ENCODE measurements at places on chromosomes 11 and 22.

- DNase-seq: no peak
Measured at GRCh38 chr22:50022171-50022819, 9.7 kb upstream of the IL17REL start.

DNA sequence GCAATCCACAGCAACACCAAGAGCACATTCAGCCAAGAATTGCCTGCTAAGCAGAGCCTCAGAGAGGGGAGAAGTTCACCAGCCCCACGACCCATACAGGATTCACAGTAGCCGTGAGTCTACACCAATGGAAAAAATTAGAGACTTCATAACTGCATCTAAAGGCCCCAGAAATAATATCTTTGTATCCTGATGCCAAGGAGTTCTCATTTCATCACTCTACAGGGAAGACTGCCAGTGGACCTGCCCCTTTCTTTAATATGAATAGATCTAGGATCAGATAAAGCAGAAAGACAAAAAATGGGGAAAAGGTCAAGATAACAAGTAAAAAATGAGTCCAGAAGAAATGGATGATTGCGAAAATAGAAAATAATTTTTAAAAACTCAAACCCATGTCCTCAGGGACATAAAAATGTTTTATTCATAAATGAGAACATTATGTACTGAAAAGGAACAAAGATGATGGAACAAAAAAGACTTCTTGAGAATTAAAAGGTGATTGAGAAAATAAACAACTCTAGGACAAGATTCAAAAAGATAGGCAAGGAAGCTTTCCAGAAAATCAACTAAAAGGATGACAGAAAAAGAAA, 9.5 kb downstream of the APOL3 start:
- DNase-seq: no peak

GRCh38 chr11:512761-513595, 5.9 kb upstream of the RNH1 start:
- no peak for DNase-seq

GRCh38 chr11:34637303-34637702, 16.4 kb downstream of the EHF start:
- DNase-seq: peak; percentile 61

- DNase-seq: no peak
Measured at GRCh38 chr11:134542401-134543165, 130.5 kb upstream of the B3GAT1 start.

- no peak for DNase-seq
Measured at GRCh38 chr22:36419912-36420882, 32.4 kb upstream of the MYH9 start.

- no peak for DNase-seq
Measured at GRCh38 chr11:44631831-44632230, 66.4 kb downstream of the CD82 start.

GRCh38 chr11:128776424-128777284, 82.8 kb downstream of the FLI1 start:
- DNase-seq: no peak

DNA sequence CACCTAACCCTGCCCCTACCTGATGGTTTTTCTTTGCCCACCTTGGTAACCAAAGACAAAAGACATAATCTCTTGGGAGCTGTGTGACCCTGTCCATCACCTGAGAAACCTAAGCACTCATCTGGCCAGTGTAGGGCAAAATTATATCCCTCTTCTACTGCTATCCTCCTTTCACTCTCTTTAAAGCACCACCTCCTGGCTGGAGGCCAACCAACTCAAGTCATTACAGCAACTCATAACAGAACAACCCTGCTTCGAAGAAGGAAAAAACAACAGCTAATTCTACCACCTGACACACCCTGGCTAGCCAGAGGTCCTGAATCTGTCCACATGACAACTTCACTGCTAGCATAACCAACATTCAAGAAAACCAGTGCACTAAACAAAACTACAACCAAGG, 45.5 kb downstream of the GAS2 start:
- DNase-seq: no peak

DNA sequence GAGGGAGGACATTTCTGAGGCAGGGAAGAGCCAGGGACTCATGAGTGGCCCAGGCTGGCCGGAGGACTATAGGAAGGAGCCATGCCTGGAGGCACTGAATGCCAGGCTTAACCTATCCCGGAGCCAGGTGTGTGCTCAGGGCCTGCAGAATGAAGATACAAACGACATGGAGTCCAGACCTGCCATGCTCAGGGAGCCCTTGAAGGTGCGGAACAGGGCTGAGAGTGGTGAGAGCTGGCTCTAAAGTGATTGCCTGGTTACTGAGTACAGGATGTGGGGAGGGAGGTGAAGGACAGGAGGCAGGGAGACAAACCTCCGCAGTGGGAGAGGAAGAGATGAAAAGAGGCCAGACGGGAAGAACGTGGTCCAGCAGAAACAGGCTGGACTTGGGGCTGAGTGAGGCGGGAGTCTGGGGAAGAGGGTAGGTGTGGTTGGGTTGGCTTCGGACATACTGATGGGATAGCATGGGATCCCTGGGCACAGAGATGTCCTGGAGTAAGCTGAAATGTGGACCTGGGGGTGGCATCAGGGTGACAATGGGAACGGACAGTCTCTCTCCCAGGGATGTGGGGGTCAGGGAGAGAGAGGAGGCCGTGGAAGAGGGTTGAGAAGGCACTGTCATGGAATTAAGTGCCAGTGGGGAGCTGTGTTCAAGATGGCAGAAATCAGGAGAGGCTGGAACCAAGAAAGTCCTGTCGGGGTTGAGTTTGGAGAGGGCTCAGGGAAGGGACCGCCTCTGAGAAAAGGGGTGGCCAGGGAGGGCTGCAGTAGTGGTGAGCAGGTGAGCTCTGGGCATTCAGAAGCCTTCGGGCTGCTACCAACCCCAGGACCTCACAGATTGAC, 1.5 kb upstream of the ANKRD13D start:
- DNase-seq: no peak
